ENCODE measurements at places on chromosomes 6 and 20. TPM values are rescaled to one million over a fixed set of nuclear protein-coding genes. Genes with fewer than 3 reads are reported as not detected.

The BIRC7 gene
- 4.7 TPM for total RNA-seq

The CDH26 gene
- total RNA-seq: 0.14 TPM

The MYBL2 gene
- 76.0 TPM for total RNA-seq

The BPIFB1 gene
- not detected for total RNA-seq

The HLA-DQA1 gene
- total RNA-seq: not detected

The HEY2 gene
- total RNA-seq: not detected

The SLC17A9 gene
- 0.05 TPM for total RNA-seq

The EEF1A2 gene
- 147 TPM for total RNA-seq

The RSPO3 gene
- total RNA-seq: 91.7 TPM

The SCRT2 gene
- not detected for total RNA-seq

The CABLES2 gene
- total RNA-seq: 4.5 TPM

The SMOC2 gene
- not detected for total RNA-seq

The SEMG1 gene
- total RNA-seq: not detected

The KATNA1 gene
- 9.9 TPM for total RNA-seq

The TRAPPC3L gene
- total RNA-seq: not detected

The LTA gene
- 0.23 TPM for total RNA-seq

The CLPSL2 gene
- total RNA-seq: 1.2 TPM

The POU3F2 gene
- total RNA-seq: not detected

The SLC35D3 gene
- 0.05 TPM for total RNA-seq

The NR2E1 gene
- total RNA-seq: 0.03 TPM

The TFB1M gene
- 9.2 TPM for total RNA-seq

The HLA-B gene
- 29.0 TPM for total RNA-seq

The MUC22 gene
- total RNA-seq: 0.03 TPM

The CCN6 gene
- not detected for total RNA-seq

The EDN3 gene
- total RNA-seq: 0.72 TPM

The MICA gene
- total RNA-seq: 27.9 TPM

The PTCHD4 gene
- total RNA-seq: not detected

The SEL1L2 gene
- total RNA-seq: not detected

The TRIM40 gene
- total RNA-seq: not detected

The KIAA0408 gene
- total RNA-seq: 6.4 TPM

The GPR63 gene
- total RNA-seq: 0.60 TPM

The RAET1L gene
- total RNA-seq: 0.40 TPM

The SPATA2 gene
- total RNA-seq: 10.1 TPM

The ADGB gene
- not detected for total RNA-seq

The KHDC1L gene
- total RNA-seq: 0.40 TPM

The RFX6 gene
- total RNA-seq: not detected

The SLC22A16 gene
- total RNA-seq: not detected

The SYCP2 gene
- 0.50 TPM for total RNA-seq

The ID4 gene
- total RNA-seq: 1.4 TPM

The OR2B6 gene
- 0.15 TPM for total RNA-seq

The APCDD1L gene
- 0.07 TPM for total RNA-seq

The MCM8 gene
- 18.2 TPM for total RNA-seq

The METTL24 gene
- total RNA-seq: not detected

The ZNF831 gene
- not detected for total RNA-seq

The LST1 gene
- not detected for total RNA-seq

The VSX1 gene
- 1.2 TPM for total RNA-seq

The PRDM1 gene
- total RNA-seq: 5.3 TPM

The CGA gene
- 0.21 TPM for total RNA-seq

The RIPOR2 gene
- total RNA-seq: not detected

The THBS2 gene
- not detected for total RNA-seq

The GLP1R gene
- not detected for total RNA-seq

The KCNQ5 gene
- 1.6 TPM for total RNA-seq

The MACROD2 gene
- total RNA-seq: 0.74 TPM

The TRMT6 gene
- 42.4 TPM for total RNA-seq

Measured in A549 treated with CORT108297 at 1 μM for 4 hours (cell line).